ENCODE measurements at places on chromosomes 3 and 15.
A peak's percentile ranks its signal among the peaks of the same experiment; 100 is the strongest.

DNA sequence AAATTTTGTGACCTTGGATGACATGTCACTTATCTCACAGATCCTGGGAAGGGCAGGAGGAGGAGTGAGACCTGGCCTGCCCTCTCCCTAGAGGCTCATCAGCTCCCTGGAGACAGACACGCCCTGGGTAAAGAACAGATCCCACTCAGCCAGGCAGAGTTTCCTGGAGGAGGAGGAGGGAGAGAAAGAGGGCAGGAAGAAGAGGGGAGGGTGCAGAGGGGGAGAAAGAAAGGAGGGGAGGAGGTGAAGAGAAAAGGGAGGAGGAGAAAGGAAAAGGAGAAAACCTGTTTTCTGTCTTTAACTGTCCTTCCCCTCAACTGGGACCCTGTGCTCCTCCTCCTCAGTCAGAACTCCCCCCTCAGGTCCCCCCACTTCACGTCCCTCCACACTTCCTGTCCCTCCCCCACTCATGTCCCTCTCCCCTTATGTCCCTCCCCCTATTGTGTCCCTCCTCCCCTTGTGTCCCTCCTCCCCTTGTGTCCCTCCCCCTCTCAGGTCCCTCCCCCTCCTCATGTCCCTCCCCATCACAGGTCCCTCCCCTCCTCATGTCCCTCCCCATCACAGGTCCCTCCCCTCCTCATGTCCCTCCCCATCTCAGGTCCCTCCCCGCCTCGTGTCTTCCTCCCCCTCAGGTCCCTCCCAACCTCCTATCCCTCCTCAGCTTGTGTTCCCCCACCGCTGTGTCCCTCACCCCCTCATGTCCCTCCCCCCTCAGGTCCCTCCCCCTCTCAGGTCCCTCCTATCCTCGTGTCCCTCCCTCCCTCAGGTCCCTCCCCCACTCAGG, 52.3 kb upstream of the CGNL1 start:
- no peak for DNase-seq

- no peak for DNase-seq
Measured at GRCh38 chr3:129505341-129505740, 23.1 kb upstream of the RHO start.

GRCh38 chr3:8937064-8938020, 25.9 kb downstream of the RAD18 start:
- no peak for DNase-seq

- no peak for DNase-seq
Measured at GRCh38 chr3:78129707-78130106, 1089.8 kb downstream of the ROBO2 start.

DNA sequence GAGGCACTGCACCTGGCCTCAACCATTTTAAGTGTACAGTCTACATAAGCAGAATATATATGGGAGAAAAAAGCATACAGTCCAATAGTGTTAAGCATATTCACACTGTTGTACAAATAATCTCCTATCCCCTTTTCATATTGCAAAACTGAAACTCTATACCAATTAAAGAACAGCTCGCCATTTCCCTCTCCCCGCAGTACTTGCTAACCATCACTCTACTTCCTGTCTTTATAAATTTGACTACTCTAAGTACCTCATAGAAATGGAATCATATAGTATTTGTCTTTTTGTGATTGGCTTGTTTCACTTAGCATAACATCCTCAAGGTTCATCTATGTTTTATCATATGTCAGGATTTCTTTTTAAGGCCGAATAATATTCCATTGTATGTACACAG, 21.6 kb upstream of the TASOR start:
- DNase-seq: no peak

DNA sequence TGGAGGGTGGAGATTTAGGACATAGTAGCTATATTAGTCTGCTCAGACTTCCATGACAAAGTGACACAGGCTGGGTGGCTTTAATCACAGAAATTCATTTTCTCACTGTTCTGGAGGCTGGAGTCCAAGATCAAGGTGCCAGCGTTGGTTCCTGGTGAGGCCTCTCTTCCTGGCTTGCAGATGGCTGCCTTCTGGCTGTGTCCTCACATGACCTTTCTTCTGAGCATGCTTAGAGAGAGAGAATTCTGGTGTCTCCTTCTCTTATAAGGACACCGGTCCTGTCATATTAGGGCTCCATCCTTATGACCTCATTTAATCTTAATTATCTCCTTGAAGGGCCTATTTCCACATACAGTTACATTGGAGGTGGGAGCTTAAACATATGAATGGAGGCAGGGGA, 14.9 kb upstream of the SHC4 start:
- no peak for DNase-seq

- no peak for DNase-seq
Measured at GRCh38 chr15:82551646-82552247, 11.5 kb upstream of the RPS17 start.

GRCh38 chr3:149655826-149656574, 1.8 kb downstream of the WWTR1 start:
- DNase-seq: no peak

- peak; percentile 10 for DNase-seq
Measured at GRCh38 chr15:68375191-68375631, 56.8 kb downstream of the ITGA11 start.

DNA sequence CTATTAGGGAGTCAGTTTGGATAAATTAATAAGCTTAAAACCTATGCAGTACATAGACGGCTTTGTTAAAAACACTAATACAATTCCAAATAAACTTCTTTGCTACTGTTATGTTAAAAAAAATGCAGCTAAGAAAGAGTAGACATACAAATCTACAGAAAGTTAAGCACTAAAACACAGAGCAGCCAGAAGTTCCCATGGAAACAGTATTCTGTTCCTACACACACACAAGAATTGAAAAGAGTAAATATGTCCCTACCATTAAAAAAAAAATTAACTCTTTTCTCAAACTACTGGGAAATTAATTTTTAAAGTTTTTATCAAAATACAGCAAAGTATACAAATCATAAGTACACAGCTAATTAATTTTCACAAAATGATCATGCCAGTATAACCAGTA, 71.6 kb downstream of the CLASP2 start:
- DNase-seq: no peak

DNA sequence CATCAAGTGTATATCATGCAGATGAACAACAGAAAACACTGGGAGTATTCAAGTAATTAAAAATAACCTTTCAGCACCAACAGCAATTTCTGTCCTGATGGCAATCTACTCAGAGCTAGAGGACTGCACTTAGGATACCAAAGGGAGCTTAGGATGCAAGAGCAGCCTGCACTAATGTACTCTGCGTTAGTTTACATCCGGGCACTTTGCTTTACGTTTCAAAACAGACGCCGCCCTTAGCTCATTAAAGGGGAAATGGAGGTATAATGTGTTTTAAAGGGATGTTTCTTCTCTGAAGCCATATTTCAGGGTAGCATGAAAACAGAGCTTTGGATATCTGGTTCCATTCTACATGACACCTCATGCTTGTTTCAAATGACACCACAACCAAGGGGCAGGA, 14.0 kb upstream of the B3GNT5 start:
- DNase-seq: no peak

DNA sequence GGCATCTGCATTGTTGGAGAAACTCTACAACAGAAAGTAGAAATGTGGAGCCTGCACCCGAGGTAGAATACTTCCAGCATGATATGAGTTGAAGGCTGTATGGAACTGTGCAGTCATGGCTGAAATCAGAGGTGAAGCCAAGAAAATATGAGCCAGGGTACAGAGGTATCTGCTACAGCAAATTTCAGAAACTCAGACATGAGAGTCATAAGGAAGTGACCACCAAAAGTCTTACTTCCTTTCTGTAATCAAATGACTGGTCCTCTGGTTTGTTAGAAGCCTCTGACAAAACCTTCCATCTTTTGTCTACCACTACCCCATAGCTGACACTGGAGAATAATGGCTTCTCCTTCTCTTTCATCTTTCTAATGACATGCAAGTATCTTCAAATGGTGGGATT, 159.4 kb downstream of the TMEM108 start:
- no peak for DNase-seq

DNA sequence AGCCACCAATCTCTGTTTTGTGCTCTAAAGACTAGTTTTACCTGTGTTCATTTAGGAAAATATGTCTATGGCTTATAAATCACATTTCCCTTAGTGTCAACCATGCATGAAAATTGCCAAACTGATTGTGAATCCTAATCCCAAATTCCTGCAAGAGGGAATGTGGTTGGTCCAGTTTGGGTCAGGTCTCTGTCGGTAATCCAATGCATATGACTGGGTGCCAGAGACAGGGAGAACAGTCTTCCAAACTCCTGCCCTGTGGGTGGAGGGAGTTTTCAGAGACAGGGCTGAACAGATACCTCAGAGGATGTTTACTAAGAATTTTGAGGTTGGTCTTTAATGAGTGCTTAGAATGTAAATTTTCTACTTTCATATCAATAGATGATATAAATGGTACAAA, 300.5 kb upstream of the ARL6 start:
- no peak for DNase-seq

DNA sequence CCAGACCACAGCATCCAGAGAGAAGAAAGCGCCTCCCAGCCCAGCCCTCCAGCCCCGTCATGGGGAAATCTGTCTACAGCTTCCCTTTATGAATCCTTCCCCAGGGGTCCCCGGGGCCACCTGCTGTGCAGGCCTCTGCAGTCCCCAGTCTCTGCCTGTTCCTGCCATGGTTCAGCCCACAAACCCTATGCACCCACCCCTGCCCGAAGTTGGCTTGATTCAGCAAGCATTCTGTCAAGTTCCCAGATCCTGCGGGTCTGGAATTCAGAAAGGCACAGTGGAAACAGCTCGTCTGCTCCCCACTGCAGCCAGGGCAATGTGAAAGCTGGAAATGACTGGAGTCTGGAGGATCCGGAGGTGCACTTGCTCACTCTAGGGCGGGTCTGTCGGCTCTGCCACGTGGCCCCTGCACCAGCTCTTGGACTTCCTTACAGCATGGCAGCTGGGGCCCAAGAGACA, 2.9 kb upstream of the OCA2 start:
- no peak for DNase-seq

GRCh38 chr3:98645039-98645438, 51.6 kb upstream of the CPOX start:
- DNase-seq: no peak

- peak; percentile 34 for DNase-seq
Measured at GRCh38 chr3:151770956-151771355, 37.2 kb downstream of the AADACL2 start.

GRCh38 chr3:15387171-15387581, 40.2 kb downstream of the METTL6 start:
- DNase-seq: no peak

GRCh38 chr15:56353119-56353518, 12.1 kb upstream of the TEX9 start:
- DNase-seq: no peak

- DNase-seq: no peak
Measured at GRCh38 chr3:55244247-55244646, 242.9 kb downstream of the WNT5A start.

DNA sequence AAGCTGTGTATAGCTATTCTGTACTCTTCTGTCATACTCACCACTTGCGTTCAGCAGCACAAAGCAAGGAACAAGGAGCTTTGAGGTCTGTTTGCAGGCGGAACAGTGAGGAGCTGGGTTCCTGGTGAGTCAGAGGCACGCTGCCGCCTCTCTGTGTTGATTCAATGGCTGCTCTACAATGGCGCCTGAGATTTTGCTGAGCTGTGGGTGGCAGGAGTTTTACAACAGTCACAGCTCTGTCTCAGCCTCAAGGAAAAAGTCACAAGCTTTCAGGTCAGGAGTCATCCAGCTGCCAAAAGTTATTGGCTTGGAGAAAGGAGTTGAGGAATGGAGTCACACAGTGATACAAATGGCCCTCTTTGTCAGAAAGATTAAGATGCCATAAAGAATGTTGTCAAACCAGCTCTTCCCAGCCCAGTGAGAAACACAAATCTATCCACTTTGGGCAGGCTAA, 98.1 kb downstream of the SSR3 start:
- DNase-seq: no peak

- no peak for DNase-seq
Measured at GRCh38 chr3:57068437-57069089, 8.1 kb downstream of the SPATA12 start.

- no peak for DNase-seq
Measured at GRCh38 chr15:60675763-60676162, 196.8 kb upstream of the ICE2 start.

- DNase-seq: peak; percentile 59
Measured at GRCh38 chr3:79018671-79019136, 749.1 kb downstream of the ROBO1 start.

DNA sequence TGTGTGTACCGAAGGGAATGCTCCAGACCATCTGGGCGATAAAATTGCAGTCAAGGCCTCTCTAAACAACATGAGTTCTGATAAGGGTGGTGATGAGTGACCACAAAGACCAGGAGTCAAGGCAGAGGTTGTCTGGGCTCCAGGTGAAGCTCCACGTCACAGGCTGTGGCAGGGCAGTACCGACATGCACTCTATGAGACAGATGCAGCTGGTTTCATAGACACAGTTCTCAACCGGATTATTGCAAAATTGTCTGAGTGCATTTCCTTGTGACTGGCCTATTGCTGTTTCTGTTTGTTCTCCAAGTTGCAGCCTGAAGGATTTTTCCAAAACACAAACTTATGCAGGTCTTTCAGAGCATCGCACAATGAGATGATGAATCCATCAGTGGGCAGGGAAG, 157.5 kb upstream of the HES1 start:
- DNase-seq: no peak

GRCh38 chr15:101158166-101159095, 93.4 kb downstream of the CHSY1 start:
- no peak for DNase-seq

DNA sequence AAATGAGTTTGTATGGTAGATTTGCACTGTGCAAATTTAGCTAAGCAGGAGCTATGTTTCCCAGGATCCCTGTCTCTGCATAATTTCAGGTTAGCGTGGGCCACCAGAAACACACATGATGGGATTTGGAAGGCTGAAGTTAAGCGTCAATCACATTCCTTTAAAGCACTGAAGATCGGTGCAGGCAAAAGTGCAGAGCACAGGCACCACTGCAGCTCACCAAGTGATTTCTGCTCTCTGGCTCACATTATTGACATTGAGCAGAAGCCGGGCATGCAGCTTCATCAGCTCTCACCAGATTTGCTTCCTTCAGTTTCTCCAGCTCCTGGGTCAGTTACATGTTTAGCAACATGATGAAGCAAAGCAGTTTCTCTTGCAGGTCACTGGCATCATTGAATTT, 256.4 kb upstream of the TGFBR2 start:
- DNase-seq: no peak

- no peak for DNase-seq
Measured at GRCh38 chr3:114741066-114741465, 406.0 kb downstream of the ZBTB20 start.

GRCh38 chr3:196803891-196804468, 63.7 kb upstream of the SENP5 start:
- no peak for DNase-seq

GRCh38 chr15:101652786-101653430, 727 bp upstream of the TM2D3 start:
- no peak for DNase-seq
